ENCODE measurements at places on chromosomes 16 and 17.

DNA sequence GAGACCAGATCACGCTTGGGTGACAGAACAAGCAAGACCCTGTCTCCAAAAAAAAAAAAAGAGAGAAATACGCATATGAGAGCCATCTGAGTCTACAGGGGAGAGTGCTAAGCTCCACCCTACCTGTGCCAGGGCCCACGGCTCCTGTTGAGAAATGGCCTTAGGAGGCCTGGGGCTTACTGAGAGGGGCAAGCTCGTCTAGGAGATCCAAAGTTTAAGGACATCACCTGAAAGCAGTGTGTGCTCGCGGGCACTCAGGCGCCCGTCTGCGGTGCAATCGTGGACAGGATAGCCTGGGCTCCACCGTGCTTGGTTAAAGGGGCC, 14.5 kb upstream of the BAIAP2 start:
- no peak for DNase-seq

GRCh38 chr17:28858801-28859355, 4.1 kb downstream of the ERAL1 start:
- no peak for DNase-seq

DNA sequence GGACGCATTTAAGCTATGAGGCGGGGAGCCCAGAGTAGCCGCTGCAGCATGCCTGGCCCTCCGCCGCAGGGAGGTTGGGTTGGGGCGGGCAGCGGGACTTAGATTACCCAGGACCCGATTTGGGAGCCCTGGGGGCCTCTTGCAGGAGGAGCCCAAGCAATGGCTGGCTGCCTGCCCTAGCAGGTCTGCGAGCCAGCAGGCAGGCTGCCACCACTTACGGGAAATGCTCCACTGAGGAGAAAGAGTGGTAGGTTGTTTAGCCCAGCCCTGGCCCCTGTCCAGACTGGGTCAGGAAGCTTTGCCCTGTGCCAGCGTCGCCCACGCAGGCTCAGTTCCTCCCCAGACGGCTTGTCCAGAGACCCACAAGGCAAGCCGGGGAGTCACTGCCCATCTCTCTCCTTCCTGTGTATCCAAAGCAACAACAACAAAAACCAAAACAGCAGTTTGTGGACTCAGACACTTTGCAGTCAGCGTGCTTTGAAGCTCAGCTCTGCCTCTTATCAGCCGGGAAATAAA, 10.3 kb upstream of the TVP23A start:
- DNase-seq = peak; percentile 93

DNA sequence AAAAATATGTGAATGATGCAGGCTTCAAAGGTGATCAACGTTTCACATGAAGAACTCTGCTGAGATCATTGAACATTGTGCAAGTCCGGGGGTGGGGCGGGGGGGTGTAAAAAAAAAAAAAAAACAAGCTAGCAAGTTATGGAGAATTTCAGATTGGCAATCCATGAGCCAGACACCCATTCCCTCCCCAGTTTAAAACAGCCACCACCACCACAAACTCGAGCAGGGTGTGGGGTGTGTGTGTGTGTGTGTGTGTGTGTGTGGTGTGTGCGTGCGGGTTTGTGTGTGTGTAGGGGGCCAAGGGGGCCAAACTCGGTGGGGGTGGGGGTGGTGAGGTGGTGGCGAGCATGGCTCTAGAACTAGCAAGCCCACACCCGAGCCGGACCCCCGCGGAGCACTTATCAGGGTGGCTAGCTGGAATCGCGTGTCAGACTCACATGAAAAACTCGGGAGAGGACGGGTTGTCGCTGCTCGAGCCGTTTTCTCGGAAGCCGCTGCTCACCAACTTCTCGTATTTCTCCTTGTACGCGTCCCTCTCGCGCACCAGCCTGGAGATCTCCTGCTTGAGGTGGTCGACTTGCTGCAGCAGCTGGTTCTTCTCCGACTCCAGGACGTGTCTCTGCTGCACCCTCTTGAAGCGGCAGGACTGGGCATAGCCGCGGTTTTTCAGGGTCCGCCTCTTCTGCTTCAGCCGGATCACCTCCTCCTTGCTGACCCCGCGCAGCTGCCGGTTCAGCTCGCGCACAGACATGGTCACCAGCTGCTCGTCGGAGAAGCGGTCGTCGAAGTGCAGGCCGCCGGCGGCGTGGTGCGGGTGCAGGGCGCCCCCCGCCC, 2.0 kb downstream of the MAF start:
- peak; percentile 71 for DNase-seq

GRCh38 chr16:6643080-6643686, 689.5 kb upstream of the RBFOX1 start:
- peak; percentile 68 for DNase-seq

DNA sequence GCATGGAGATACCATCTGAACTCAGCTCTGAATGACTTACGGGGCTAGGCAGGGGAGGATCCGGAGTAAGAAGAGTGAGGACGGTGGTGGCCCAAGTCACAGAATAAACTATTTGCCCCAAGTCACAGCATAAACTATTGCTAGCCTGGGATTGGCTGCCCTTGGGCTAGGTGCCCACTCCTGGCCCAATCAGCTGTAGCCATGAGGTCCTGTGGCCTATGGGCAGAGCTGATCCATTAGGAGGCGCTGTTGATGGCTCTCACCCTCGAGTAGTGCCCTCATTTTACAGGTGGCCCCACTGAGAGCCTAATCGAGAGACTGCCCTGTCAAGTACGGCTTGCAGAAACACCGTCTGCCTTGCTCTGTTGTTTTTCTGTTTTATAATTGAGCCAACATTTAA, 62.3 kb upstream of the ZNF423 start:
- no peak for DNase-seq

DNA sequence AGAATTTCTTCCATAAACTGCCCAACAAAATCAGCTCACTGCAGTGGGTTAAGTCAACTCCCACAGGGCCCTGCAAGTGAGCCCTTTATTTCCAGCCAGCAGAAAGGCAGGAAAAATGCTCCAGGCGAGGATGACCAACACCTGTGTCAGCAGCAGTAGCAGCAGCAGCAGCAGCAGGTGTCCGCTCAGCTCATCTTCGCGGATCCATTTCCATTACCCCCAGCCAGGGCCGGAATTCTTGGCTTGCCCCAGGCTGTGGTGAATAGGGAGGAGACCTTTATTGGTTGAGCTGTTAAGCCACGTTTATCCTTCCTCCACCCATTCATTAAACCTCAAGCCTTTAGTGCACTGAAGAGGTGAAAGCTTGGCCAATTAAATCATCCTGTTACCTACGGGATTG, 46.2 kb downstream of the MARCHF10 start:
- no peak for DNase-seq

DNA sequence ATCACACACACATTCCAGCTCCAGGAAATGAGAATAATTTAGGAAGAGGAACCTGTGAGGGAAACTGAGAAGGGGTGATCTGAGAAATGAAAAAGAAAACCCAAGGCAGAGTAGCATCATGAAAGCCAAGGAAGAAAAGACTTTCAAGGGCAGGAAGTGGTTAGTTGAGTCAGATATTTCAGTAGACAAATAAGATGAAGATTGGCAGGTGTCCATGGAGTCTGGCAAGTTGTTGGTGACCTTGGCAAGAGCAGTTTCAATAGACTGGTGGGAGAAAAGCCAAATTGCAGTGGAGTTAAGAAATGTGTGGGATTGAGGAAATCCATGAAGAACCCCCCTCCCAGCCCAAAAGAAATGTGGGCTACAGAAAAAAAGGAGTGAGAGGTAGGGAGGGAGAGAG, 10.7 kb downstream of the GNAO1 start:
- DNase-seq = no peak

DNA sequence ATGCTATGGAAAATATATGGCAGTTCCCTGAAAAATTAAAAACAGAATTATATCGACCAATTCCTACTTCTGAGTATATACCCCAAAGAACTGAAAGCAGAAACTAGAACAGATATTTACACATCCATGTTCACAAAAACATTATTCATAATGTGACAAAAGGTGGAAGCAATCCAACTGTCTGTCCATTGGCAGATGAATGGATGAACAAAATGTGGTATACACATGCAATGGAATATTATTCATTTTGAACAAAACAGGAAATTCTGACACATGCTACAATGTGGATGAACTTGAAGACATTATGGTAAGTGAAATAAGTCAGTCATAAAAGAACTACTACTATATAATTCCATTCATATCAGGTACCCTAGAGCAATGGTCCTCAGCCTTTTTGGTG, 263.5 kb upstream of the AXIN2 start:
- DNase-seq = no peak

GRCh38 chr16:84283314-84284153, 11.1 kb upstream of the WFDC1 start:
- no peak for DNase-seq

GRCh38 chr17:81964081-81964849, 3.3 kb upstream of the NOTUM start:
- no peak for DNase-seq

DNA sequence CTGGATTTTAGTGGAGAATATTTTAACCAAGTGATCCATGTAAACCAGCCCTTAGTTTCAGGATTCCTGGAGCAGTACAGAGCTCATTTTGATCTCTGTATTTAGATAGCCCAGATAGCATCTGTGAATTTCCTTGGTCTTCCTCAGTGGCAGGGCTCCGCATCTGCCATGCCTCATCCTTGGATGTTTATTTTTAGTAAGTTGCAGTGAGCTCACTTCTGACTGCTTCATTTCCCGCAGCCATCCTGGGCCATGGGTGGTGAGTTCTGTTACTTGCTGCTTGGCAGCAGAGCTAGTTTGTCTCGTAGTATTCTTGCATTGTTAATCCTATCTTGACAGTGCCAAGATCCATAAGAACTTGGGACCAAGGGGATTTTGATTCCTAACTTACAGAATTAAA, 33.7 kb downstream of the IST1 start:
- no peak for DNase-seq

DNA sequence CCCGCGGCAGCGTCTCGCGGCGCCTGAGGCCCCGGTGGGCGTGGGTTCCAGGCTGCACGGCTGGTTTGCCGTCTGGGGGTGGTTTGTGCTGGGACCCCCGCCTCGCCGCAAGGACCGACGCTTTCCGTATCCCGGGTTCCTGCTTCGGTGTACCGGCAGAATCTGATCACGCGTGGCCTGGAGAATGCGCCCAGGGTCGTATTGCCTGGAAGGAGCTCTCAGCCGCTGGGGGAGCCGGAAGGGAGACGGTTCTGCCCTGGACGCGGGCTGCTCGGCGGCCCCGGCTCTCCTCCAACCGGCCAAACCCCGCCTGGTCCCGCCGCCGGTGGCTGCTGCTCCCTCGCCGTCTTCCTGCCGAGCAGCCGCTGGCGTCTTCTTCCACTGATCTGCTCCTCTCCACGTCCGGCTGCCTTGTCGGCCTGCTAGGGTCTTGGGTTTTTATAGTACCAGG, 39.8 kb downstream of the ZNF778 start:
- DNase-seq = no peak

DNA sequence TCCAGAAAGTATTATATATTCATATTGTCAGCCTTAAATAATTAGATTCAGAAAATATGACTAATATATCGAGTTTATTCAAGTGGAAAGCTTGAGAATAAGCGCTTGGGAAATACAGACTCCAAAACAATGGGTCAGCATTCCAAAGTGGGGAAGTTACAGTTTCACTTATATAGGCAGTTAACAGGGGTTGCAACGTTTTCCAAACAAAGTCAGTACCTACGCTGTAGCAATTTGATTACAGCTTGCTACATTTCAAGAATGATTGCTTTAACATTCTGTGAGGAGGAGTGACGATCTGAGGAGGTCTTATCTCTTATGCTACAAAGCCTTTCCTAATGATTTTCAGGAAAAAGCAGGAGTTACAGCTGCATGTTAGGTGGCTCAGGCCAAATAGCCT, 34.2 kb upstream of the HS3ST3A1 start:
- DNase-seq = peak; percentile 52

DNA sequence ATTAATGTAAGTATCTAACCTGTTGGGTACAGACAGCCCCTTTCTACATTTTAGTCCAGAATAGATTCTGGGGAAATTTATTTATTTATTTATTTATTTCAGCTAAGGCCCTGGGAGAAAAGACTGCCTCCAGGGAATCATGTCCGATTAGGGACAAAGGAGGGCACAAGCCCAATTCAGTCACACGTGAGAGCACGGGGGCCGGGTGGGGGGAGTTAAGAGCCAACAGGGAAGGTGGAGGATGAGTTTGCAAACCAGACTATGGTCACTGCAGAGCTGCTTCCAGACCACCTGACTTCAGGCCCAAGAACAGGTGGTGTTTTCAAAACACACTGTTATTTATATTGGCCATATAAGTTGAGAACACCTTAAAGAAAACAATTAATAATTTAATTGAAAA, 1.6 kb upstream of the ZFHX3 start:
- DNase-seq = no peak

DNA sequence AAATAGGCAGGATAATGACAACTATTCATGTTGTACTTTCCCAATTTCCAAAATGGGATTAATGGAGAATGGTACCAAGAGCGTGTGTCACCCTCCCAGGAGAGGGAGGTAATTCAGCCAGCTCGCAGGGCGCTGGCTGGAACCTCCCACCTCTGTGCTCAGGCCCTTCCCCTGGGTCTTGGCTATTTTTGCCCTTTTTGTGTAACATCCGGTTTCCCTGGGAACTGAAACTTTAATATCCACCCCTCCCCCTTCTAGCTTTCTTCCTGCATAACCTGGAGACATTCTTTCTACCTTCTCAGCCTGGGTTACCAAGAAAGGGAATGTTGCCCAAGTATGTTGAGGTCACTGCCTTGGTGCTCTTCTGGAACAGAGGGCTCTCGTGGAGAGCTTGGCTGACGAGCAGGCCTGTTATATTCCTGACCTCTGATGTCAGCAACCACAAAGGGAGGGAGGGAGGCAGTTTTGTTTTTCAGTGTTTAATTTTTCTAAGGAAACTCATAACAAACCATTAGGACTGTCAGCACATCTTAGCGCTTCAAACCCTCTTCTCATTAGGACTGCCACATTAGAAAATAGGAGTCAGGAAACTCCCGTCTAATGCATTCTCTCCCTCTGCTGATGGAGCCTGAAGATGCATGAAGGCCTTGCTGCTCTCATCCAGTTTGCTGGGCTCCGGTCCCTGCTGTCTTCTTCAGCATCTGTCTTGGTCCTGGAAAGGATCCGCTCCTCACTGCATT, 25.6 kb downstream of the ITGB3 start:
- peak; percentile 84 for DNase-seq

DNA sequence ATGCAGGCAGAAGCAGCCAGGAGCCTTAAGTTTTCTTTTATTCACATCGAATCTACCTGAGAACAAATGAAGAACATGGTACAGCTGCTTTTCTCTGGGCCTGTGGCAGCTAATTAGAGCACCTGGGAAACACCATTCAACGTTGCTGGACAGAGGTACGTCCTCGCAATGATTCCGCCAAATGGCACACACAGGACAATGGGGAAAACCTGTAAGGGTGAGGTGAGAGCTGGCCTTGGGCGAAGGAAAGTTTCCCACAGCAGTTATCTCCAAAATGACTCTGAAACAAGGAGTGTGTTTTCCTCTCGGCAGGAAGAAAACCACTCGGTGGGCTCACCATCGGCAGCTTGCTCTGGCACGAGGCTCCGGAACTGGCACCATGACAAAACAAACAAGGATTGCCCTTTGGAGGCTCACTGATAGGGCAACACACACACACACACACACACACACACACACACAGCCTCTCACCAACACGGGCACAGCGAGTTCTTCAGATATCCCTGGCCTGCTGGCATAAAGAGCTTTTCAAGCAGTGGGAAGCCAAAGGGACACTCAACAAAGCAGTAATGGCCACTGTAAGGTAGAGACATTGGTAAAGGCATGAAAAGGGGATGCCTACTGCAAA, 73.7 kb downstream of the ZFHX3 start:
- no peak for DNase-seq
